ENCODE measurements at places on chromosomes 7 and 10.
A peak's percentile ranks its signal among the peaks of the same experiment; 100 is the strongest.

- no peak for DNase-seq
Observed at GRCh38 chr7:70303309-70303708, 705.0 kb downstream of the AUTS2 start.

DNA sequence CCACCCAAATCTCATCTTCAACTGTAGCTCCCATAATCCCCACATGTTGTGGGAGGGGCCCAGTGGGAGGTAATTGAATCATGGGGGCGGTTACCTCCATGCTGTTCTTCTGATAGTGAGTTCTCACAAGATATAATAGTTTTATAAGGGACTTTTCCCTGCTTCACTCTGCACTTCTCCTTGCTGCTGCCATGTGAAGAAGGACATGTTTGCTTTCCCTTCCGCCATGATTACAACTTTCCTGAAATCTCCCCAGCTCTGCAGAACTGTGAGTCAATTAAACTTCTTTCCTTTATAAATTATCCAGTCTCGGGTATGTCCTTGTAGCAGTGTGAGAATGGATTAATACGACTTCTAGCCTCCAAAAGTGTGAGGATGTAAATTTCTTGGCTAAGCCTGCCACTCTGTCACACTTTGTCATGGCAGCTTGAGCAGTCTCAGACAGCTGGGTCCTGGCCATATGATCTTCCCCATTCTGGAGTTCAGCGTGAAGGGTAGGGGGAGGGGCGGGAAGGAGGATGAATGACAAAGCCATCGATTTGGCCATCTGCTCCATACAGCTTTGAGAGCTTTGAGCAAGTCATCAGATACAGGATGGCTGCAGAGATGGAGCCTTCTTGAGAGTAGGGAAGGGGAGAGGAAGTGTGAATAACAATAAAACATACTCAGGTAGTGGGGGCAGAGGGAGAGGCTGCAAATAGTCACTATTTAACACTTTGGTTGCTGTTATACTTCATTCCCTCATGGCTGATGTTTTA lies 19.1 kb upstream of the INPP5F start:
- DNase-seq: peak; percentile 30

DNA sequence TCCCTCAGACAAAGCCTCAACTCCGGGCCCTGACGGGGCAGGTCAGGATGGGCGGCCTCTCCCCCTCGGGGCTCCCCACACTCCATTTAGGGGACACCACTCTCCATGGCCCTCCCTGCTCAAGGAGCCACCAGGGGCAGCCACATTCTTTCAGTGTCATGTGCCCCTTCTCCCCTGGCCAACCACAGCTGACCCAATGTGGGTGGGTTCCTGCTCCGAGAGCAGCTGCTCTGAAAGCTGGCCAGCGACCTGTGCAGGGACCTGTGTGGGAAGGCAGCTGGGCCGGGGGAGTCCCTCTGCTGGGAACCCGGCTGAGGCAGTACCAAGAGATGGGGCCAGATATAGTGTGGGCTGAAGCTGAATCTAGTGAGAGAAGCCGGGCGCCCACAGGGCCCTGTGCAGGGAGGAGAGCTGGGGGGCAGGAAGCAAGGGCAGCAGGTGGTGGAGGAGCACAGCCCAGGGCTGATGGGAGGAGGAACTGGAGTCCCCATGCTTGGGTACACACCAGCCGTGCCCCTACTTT lies 40.6 kb upstream of the NPFFR1 start:
- no peak for DNase-seq

DNA sequence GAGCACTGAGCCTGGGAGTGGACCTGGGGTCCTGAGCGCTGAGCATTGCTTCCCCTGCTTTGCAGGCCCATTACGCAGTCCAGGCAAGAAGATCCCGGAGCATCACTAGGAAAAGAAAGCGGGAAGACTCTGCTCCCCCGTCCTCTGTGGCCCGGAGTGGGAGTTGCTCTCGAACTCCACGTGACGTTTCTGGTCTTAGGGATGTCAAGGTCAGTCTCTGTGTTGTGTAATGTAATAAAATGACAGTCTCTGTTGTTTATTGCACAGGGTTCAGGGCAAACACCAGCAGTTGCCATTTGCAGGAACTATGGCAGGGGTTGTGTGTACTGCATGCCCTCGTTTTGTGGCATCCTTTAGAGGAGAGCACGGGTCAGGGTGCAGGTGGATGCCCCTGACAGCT lies 10.0 kb downstream of the IDI2 start:
- no peak for DNase-seq

DNA sequence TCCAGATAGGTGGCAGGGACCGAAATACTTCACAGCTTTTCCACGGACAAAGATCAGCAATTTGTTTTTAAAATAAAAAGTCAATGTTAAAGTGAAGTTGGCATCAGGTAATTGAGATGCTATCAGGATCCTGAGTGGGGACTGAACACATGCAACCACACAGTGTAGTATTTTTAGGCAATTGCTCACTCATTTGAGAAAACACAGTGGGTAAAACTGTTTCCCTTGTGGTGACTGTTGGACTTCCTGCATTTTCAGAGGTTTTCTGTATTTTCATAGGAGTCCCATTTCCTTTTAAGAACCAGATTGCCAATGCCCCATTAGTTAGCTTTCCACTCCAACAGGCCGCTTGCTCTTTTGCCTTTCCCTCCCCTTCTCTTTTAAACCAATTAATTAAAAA lies 159.5 kb upstream of the ZNF32 start:
- no peak for DNase-seq

DNA sequence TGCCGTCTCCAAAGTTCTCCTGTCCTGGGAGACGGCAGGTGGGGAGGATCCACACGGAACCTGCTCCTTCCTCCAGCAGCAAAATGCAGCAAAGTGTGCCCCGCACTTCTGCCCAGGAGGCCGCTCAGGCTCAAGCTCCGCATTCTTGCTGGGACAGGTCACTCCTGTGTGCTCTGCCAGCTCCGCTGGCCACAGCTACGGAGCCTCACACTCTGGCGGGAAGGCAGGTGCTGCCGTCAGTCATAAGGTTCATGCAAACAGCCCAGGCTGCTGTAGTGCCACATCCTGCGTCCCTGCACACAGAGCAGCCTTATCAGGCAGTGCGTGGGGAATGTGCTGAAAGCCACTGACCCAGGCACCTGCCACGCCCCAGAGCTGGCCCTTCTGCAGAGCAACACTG lies 22.4 kb downstream of the ADGRA1 start:
- DNase-seq: no peak

GRCh38 chr7:98178762-98179490 lies 32.3 kb upstream of the BHLHA15 start:
- no peak for DNase-seq

GRCh38 chr10:98060079-98060478 lies 29.7 kb upstream of the CRTAC1 start:
- DNase-seq: no peak

GRCh38 chr10:92567952-92568600 lies 5.8 kb downstream of the IDE start:
- no peak for DNase-seq

DNA sequence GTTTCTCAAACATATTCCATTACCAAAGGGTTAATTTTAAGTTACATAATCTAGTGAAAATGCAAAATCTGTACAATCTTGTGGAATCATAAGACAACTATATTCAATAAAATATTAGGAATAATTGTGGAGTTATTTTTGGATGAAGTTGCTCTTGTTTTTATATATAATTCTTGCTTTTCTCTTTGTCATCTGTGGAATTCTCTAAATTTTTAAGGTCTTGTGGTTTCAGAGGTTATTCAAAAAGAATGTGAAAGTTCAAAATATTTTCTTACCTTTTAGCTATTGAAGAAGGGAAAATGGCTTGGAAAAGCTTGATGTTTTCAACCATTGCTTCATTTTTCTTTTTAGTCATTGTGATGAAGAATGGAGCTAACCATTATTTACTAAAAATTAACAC lies 552.1 kb downstream of the TFEC start:
- DNase-seq: no peak
